ENCODE measurements at places on chromosomes 5 and 9. TPM values are rescaled to one million over a fixed set of nuclear protein-coding genes. Genes with fewer than 3 reads are reported as not detected.

MLANA gene
- total RNA-seq, result not detected

SLCO4C1 gene
- total RNA-seq, result 0.90 TPM

STK32A gene
- total RNA-seq, result not detected

PNPLA7 gene
- 3.9 TPM for total RNA-seq

SLC1A1 gene
- total RNA-seq, result 0.05 TPM

CXCL14 gene
- not detected for total RNA-seq

SYK gene
- 0.28 TPM for total RNA-seq

C5orf52 gene
- not detected for total RNA-seq

TNC gene
- 5.7 TPM for total RNA-seq

SOX30 gene
- not detected for total RNA-seq

PCDHB2 gene
- total RNA-seq, result 12.8 TPM

TAF11L12 gene
- total RNA-seq, result not detected

SAXO1 gene
- not detected for total RNA-seq

GRCh38 chr5:72397836-72398235 is 77.7 kb downstream of the PTCD2 start:
- DNase-seq, result no peak

GRCh38 chr5:29162297-29162696 is 2031.2 kb upstream of the CDH6 start:
- DNase-seq, result no peak

- DNase-seq, result peak; percentile 24
Observed at GRCh38 chr5:1344975-1345838, at the start of gene CLPTM1L. Gene CLPTM1L, minus strand, starts transcription at chr5:1345099. Its CDS starts 258 bp downstream, at chr5:1344841.

GRCh38 chr5:5736007-5736406 is 313.5 kb downstream of the ICE1 start:
- DNase-seq, result no peak

DNA sequence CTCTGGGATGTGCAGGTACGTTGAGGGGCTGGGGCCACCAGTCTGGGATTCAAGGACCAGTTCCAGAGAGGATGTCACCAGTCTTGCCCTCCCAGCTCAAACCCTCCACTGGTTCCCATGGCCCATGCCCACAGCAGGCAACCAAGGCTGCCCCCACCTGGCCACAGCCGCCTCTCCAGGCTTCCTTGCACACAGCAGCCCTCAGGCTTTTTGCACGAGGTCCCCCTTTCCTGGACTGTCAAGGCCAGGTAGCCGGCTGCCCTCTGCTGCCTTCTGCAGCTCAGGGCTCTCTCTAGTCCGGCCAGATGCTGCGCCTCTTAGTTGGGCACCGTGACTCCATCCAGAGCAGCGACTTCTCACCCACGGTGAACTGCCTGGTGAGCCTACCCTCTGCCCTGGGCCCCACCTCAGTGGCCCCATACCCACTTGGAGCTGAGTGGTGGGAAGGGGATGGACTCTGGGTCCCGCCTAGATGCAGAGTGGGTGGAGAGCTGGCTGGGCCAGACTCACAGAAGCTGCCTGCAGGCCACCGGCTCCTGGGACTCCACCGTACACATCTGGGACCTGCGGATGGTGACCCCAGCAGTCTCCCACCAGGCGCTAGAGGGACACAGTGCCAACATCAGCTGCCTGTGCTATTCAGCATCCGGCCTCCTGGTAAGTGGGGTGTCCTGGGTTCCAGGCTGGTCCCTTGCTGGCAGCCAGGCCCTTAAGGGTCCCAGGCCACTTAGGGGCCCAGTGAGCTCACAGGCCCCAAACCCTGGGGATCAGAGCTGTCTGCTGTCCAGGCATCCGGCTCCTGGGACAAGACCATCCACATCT is 2.9 kb downstream of the WDR38 start:
- DNase-seq, result no peak

DNA sequence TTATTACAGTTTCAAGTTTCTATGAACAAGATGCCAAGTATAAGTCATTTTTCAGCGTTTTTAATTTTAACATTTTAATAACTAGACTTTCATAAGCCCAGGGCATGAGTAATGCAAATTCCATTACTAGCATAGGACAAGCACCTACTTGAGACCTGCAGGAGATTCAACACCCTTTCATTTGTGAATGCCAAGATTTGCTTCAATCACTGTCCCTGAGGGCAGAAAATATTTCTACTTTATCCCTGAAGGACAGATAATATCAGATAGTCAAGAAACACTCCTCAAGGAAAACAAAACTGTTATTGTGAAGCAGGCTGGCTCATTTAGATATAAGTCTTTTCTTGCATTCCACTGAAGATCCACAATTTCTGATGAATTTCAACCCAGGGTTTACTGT is 27.7 kb upstream of the ZNF622 start:
- no peak for DNase-seq

DNA sequence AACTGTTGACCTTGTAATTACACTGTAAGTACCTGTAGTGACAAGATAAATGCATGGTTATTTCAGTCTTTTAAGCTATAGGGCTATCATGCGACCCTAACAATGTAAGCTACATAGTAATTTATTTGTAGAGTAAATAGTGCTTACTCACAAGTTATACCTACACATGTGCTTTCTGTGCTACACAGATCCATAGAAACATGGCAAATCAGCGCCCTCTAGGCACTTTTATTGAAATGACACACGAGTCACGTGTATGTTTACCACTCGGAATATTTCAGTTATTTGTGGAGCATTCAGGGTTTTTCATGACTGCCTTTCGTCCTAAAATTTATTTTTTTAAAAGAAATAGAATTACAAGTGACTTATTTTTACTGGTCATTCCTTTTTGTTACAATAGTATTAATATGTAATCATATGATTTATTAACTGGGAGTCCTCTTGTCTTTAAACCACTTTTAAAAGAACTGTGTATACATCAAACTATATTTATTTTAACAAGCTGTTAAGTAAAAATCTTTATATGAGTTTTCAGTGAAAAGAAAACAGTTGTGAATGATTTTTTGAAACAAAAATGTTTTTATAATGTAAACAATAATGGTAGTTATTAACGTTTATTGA is 1242.3 kb upstream of the WWC1 start:
- DNase-seq, result peak; percentile 10

DNA sequence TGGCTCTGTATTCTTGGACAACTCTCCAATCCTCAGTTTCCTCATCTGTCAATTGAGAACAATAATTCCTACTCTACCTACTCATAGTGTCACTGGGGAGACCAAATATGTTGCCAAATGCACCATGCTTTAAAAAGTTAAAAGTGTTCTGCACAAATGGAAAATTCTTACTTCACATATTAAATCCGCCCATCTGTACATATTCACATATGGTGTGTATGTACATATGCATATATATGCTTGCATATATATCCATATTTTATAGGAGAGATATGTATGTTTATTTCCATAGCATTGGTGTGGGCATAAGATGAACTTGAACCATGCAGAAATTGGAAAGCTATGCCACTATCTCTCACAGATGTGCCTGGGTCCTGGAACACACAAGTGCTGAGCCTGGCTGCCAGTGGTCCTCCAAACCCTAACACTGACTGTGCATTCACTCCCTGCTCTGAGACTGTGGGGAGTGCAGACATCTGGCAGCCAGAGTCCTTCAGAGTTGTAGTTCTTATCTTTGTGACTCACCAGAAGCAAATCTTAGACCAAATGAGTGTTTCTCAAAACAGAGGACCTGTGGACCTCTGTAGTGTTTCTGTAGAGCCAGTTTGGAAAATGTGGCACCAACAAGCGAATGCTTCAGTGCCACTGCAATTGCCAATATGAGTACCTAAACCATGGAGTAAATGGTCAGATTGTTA is 168.7 kb downstream of the GRIA1 start:
- DNase-seq, result no peak

DNA sequence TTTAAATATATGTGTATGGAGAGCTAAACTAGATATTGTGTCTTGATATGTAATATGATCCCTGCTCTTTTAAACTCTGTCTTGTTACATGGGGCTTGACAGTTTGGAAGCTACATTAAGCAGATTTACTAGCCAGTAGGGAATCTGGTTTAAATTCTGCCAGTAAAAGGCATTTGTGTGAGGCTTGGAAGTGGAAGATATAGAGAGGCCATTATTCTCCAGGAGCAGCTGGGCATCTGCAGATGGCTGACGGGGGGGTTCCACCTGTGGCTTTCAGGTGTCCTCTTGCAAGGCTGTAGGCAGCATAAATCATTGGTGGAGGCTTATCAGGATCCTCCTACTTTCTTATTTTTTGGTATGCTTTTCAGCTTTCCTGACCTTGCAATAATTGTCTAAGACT is 179.1 kb upstream of the FBXL7 start:
- no peak for DNase-seq

DNA sequence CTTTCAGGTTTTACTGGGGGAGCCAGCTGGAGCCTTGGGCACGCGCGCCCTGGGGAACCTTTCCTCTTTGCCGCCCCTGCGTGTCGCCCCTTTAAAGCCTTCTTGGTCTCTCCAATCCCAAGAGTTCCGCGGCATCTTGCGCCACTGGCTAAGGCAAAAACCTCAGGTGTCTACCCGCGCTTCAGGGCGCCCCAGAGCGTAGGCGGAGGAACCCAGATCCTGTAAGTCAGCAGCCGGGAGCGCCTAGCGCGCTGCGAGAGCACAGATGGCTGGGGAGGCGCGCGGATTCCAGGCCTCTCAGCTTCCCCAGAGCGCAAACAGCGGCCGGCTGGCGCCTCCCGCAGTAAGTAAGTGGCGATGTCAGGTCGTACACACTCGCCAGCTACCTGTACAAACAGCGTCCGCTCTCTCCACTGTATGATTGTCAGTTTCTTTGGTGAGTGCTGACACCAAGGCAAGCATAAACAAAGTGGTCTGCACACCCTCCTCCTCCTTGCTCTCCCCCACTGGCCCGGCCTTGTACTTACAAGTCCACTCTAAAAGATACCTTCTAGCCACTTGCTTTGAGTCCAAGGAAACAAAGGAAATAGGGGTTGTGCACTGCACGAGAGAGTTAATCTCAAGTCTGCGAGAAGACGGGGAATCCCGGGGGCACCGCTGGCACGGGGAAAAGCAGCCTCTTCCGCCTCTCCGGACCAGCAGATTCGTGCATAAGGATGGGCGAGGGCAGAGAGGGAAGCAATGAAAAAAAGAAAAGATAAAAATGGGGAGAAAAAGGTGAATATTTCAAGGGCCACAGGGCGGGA is 2.9 kb downstream of the HTR1A start:
- no peak for DNase-seq

DNA sequence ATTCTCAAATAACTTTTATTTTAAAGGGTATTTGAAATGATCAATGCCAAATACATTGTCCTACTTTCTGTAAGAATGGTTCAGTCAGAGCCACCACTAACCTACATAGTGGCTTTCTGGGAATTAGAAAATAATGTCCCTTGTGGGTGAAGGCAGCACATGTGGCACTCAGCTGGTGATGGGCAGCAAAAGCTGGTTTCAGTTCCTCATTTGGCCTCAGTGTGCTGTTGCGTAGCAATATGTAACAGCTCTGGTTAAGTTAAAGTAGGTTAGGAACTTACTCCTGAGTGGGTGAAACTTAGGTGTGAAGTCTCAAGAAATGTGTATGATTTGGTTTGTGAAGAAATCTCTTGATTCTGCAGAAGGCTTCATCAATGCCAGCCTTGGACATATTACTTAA is 99.6 kb upstream of the SPEF2 start:
- no peak for DNase-seq

DNA sequence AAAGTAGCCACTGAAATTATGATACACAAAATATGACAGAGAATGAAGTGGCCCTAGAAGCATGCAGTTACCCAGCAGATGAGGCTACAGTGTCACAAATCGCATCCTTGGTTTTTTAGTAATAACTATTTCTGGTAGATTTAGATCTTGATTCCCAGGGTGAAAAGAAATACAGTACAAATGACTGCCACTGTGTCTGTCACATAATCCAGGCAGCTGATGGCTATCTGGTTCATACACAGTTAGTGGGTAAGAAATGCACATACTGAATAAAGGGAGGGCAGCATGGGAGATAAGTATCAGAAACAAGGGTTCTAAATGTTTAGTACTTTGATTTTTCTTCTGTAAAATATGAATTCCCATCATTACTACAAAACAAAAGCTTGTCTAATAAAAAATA is 41.5 kb downstream of the POC5 start:
- DNase-seq, result no peak

DNA sequence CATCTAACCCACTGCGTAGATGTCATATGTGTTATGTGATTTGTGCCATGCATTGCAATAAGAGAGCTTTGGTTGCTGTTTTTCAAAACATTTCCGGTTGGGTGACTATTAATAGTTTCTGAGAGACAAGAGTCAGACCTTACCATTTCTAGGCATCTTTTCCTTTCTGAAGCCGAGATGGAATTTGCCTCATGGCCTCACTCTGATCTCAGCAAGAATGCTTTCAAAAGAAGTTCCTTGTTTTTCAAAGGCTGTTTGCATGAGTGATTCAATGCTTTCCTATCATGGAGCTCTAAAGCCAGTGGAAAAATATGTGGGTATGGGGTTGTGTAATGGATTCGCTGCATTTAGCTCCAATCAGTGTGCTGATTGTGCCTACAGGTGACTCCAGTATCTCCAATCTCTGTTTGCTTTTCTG is 203.1 kb upstream of the PPP1R2B start:
- no peak for DNase-seq

DNA sequence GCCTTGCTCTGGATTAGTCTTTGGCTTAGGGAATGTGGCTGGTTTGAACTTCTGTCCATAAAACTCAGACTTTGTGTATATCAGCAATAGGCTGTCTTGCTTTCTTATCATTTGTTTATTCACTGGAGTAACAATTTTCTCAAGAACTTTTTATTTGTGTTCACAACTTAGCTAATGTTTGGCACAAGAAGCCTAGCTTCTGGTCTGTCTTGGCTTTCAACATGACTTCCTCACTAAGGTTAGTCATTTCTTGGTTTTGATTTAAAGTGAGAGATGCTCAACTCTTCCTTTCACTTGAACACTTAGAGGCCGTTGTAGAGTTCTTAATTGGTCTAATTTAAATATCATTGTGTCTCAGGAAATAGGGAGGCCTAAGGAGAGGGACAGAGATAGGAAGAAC is 4.9 kb downstream of the FBXO38 start:
- no peak for DNase-seq

GRCh38 chr9:88737876-88738275 is 202.9 kb downstream of the NXNL2 start:
- no peak for DNase-seq

GRCh38 chr5:166349046-166349445 is 1942.4 kb upstream of the WWC1 start:
- no peak for DNase-seq

- no peak for DNase-seq
Observed at GRCh38 chr9:79705704-79706103, 133.9 kb downstream of the TLE4 start.

- DNase-seq, result no peak
Observed at GRCh38 chr9:6243746-6244145, 28.1 kb downstream of the IL33 start.

GRCh38 chr5:2735996-2736395 is 15.5 kb downstream of the IRX2 start:
- DNase-seq, result no peak

DNA sequence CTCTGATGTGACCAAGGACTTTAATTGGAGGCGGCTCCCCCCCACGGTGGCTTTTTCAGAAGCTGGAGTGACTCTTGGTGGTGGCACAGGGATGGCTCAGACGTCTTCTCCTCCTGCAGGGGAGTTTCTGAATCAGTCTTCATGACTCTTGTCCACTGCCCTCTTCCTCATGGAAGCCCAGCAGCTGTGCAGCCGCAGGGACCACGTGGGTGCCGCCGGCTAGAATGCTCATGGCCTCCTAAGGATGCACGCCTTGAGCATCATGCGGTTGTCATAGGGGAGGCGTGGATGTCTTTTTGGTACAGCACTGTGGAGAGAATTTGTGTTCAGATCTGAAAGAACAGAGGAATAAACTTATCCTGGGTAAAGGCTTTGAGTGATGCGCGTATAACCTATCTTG is 1.3 kb downstream of the TEX53 start:
- no peak for DNase-seq

GRCh38 chr5:79474367-79475151 is 39.4 kb downstream of the HOMER1 start:
- DNase-seq, result no peak

GRCh38 chr5:150523472-150524350 is 15.8 kb downstream of the NDST1 start:
- peak; percentile 41 for DNase-seq

Measured in Panc1 (cell line).